ENCODE measurements at places on chromosomes 1 and 21. TPM values are rescaled to one million over a fixed set of nuclear protein-coding genes. Genes with fewer than 3 reads are reported as not detected.

GRCh38 chr1:41726899-41727748 lies 191.6 kb downstream of the HIVEP3 start:
- peak; percentile 11 for DNase-seq

DNA sequence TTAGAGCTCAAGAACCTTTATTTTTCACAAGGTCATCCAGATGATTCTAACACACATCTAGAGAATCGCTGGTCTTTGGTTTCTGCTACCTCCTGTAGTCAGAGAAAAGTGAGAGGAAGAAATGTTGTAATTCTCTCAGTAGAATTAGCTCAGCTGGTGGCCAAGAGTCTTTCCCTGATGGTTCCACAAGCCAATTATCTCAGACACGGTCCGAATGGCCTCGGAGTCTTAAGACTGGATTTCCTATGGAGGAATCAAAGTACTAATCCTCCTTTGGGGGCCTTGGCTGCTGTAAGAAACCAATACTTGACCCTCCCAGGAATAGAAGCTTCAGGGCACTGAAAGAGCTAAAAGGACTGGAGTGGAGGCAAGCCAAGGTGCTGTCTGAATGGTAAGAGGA lies 1.8 kb downstream of the TMEM81 start:
- DNase-seq, result no peak

- DNase-seq, result peak; percentile 43
These were observed 6.9 kb upstream of the DNAH14 start for GRCh38 chr1:224922404-224923164.

GRCh38 chr1:207221934-207222351 lies 99.5 kb upstream of the CD55 start:
- DNase-seq, result no peak

DNA sequence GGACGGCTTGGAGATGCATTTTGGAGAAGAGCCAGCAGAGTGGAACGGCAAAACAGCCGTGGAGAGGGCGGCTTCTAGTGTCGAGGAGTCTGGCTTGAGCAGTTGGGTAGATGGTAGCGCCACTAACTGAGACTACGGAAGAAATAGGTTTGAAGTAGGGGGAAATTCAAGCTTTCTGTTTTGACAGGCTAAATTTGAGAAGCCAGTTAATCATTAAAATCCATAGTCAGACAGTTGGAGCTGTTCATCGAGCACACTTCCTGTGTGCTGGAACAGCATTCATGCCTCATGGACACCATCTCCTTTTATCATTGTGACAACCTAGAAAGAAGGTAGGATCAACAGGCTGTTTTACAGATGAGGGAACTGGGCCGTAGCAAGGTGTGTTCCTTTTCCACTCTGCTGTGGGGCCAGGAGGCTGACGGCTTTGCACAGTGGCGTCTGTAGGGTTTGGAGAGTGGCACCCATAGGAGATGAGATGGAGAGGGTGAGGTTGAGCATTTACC lies 3.4 kb upstream of the PKLR start:
- no peak for DNase-seq

DNA sequence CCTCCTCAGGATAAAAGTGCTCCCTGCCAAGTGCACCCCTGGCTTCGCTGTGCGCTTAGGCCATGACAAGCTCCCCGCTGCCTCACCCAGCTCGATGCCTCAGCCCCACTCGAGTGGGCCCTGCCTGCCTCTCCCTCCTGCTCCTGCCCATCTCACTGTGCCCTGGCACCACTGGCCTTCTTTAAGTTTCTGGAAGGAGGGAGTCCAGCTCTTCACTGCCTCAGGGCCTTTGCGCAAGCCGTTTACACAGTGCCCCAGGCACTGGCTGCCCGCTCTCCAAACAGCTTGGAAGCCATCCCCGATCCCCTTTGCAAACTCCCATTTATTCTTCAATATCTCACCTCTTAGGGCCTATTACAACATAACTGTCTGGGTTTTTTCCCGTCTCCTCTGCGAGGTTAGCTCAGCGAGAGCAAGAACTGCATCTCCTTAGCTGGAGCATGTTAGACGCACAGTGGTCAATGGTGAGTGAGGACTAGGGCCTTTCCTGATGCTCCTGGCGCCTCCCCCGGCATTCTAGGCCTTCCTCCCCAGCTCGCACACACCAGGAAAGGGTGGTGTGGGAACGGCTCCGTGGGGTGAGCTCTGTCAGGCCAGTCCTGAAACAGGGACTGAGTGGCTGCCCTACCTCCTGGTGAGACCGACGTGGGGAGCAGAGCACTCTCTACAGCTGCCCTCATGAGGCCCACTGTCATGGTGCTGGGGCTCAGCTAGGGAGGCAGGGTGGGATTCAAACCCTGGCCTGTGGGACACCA lies 31.9 kb downstream of the PODN start:
- no peak for DNase-seq

DNA sequence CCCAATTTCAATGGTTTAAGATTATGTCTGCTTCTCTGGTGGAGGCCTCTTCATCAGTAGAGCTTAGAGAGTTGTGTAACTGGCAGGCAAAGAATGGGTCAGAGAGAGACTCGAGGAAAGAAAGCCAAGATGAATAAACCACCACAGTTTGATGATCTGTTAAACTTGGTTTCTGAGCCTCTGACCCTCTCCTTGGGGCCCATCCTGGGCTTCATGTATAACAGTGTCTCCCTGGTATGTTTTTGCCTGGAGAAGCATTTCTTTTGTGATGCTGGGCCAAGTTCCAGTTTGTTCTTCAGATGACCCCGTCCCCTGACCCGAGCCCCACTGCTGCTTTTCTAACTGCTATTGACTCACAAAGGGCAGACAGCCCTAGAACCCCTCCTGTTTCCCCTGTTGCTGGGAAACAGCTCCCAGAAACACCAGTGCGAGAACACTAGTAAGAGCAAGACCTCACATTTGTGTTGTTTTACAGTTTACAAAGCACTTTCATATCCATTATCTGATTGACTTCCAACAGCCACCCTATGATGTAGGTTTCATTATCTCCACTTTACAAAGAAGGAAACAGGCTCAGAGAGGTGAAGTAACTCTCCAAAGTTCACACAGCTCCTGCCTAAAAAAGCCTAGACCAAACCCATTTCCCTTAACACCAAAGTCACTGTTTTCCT lies 9.0 kb downstream of the CD2 start:
- peak; percentile 24 for DNase-seq

GRCh38 chr1:200183637-200184036 lies 156.1 kb downstream of the NR5A2 start:
- no peak for DNase-seq

- DNase-seq, result peak; percentile 70
These were observed 1.1 kb upstream of the ZNF496 start for GRCh38 chr1:247332623-247333361.

GRCh38 chr1:233359431-233359830 lies 31.9 kb downstream of the MAP3K21 start:
- peak; percentile 67 for DNase-seq

DNA sequence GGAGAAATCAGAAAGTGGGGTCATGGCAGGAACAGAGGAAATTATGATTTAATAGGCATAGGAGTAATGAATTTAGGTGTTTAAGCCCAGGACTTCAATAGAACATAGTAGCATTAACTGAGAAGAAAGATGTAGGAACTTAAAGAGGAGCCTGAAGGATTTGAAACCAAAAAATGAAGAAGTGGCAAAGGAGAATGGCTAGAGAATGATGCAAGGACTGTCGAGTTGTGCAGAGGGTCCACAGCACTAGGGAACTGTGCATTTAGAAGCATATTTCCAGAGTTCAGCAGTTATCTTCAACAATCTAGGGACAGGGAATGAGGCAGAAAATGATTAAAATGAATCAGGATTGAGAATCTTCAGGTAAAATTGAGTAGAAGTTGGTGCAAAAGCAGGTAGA lies 328.1 kb upstream of the LYPLAL1 start:
- DNase-seq, result no peak

The GRIK1 gene
- polyA plus RNA-seq, result 1.9 TPM

The FBLIM1 gene
- 76.8 TPM for polyA plus RNA-seq

The CLDN14 gene
- not detected for polyA plus RNA-seq

All from large intestine (tissue), 12 donors.